ENCODE measurements at places on chromosomes 2 and 18.

- DNase-seq = no peak
Observed at GRCh38 chr2:85016446-85016845, 45.5 kb downstream of the KCMF1 start.

DNA sequence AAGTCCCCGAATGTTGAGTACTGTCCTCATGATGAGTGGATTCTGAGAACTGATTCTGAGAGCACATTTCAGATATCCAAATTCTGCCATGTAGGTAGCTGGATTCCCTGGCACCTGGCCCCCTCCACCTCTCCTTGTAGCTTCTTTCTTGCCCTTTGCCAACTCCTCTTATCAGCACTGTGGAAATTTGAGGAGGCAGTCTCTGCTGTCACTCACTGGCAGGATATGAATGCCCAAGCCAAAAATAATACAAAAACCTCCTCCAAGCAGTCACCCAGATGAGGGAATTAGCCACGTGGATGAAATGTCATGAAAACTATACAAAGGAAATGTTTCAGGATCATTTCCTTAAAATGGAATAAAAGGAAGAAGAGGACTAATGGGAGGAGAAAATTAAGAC is 276.8 kb downstream of the SETBP1 start:
- DNase-seq = no peak

DNA sequence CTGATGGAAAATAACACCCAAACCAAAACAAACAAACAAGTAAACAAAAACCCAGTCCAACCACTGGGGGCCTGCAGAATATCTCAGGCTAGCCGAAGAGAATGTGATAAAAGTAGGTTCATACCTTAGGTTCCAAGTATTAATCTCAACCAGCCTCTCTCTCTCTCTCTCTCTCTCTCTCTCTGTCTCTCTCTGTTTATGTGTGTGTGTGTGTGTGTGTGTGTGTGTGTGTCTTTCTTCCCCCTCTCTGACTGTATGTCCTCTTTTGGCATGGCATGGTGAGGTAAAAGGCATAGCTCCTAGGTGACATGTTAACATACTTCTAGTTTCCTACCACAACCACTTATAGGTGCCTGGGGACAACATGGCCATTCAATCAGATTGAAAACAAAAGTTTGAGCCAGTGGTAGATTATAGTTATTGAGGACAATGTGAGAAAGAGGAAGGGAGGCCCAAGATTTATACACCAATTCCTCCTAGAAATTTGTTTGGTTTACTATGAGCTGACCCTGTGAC is 93.0 kb downstream of the SETBP1 start:
- DNase-seq = no peak

DNA sequence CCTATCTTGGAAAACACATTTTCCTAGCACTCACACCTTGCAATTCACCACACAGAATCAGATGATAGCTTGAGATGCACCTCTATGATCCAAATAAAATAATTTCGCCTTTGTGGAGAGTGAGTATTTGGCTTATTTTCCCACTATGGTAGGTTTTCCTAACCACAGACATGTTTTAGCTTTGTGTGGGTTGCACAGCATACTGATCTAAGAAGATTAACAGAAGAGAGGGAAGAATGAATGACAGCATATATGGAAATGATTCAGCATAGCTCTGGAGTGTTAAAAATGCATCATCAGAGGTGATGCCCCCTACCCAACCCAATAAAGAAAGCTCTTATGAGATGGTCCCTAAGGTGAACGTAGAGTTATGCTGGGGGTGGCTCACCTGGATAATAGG is 72.5 kb downstream of the GCA start:
- DNase-seq = no peak

GRCh38 chr2:230575642-230576324 is 136.9 kb upstream of the CAB39 start:
- peak; percentile 46 for DNase-seq

GRCh38 chr2:204655101-204655500 is 109.8 kb downstream of the PARD3B start:
- DNase-seq = no peak

DNA sequence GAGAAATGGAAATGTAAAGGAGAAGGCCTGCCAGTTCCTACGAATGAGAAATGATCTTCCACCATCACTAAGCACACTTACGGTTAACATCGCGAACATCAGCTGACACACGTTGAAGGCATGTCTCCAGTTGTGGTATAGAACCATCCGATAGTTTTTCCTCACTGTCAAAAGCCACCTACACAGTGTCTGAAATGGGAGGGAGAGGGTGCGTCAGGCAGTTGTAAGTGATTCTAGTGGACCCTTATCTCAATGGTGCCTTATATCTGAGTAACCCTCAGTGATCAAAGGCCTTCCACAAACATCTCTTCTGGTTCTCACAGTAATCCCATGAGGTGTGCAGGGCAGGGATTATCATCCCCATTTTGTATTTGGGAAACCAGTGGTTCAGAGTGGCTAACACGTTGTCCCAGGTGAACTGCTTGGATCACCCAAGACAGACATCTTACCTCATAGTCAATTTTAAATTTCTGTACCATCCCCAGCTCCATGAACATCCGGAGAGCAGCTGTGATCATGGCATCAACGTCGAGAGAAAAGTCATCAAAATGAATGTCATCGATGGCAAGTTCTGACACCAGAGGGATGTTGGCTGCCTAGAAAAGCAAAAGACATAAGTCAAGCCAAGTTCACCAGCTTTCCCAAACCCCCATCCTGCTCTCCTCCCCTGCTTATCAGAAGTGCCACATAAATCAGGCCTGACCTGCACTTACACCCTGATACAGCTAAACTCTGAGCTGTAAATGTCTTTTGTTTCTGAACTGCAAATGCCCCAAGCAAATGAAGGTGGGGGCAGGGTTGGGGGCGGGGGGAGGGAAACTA is 335.2 kb downstream of the AGPS start:
- no peak for DNase-seq

DNA sequence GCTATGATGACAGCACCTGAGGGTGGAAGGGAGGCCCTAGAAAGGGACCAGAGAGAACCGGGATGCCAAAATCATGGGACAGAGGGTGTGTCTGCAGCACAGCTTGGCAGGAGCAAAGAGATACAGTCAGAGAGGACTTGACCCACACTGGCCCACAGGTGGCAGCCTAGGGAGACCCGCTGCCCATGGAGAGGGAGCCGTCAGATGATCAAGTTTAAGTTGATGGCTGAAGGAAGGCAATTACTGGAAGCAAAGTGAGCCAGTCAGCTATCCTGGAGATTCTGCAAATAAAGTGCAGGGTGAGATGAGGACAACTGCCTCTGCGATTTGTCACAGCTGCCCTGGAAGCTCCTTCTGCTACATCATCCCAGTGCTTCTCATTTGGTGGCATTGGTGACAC is 74.0 kb downstream of the CMPK2 start:
- no peak for DNase-seq

- DNase-seq = no peak
Observed at GRCh38 chr2:177771191-177771590, 301.4 kb downstream of the PDE11A start.

- no peak for DNase-seq
Observed at GRCh38 chr2:112656679-112657078, 10.9 kb downstream of the SLC20A1 start.

DNA sequence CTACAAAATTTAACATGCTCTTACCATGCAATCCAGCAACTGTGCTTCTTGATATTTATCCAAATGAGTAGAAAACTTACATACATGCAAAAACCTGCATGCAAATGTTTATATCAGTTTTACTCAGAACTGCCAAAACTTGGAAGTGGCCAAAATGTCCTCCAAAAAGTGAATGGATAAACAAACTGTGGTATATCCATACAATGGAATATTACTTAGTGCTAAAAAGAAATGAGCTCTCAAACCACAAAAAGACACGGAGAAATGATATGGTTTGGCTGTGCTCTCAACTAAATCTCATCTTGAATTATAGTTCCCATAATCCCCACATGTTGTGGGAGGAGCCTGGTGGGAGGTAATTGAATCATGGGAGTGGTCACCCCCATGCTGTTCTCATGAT is 267.2 kb downstream of the ZEB2 start:
- no peak for DNase-seq

GRCh38 chr2:67213270-67213670 is 183.9 kb upstream of the ETAA1 start:
- DNase-seq = no peak

GRCh38 chr18:10194592-10194991 is 259.8 kb upstream of the APCDD1 start:
- no peak for DNase-seq

GRCh38 chr2:157466764-157467163 is 22.9 kb upstream of the CYTIP start:
- DNase-seq = no peak

GRCh38 chr2:66344087-66344663 is 90.8 kb upstream of the MEIS1 start:
- no peak for DNase-seq

- no peak for DNase-seq
Observed at GRCh38 chr2:103293067-103293741, 531.4 kb downstream of the TMEM182 start.

DNA sequence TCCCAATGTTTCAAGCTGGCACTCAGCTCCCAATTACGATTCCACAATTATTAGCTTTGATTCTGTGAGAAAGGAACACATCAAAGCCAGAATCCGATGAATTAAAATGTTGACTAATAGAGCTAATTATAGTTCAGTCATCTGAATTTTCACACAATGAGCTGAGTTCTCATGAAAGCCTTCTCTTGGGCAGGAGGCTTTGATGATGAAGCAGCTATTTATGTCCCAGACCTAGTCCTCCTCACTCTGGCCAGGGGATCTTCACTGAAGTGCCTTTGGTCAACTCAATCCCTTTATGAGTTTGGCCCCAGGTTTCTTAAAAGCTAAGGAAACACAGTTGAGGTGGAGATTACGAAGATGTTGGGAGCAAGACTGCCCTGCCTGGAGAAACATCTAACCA is 74.7 kb upstream of the PPM1B start:
- no peak for DNase-seq

DNA sequence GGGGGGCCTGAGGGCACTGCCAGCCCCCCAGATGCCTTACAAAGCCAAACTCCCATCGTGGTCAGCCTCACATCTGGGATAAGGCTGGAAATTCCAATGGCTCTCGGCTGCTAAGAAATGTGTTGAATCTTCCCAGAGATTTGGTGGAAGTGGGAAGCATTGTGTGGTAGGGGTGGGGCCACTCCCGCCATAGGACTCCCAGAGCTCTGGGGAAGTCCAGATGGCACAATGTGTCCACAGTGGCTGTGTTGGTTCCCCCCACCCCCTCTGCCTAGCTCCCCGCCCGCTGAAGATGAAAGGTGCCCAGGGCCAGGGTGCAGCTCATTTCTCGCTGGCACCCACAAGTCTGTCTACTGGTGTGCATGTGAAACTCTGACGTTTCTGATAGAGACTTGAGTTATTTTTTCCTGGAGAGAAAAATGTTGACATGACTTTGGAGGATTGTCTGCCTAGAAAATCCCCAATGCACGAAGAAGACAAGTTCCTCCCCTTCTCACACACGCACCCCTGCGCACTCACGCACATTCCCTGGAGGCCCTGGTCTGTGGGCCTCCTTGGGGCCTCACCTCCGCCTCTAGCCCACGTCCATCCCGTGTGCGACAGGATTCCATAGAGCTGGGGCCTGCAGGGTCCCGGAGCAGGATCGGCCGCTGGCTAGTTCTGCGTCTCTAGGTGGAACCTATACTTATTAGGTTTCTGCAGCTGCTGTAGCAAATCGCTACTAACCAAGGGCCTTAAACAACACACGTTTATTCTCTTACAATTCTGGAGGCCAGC is 199.1 kb downstream of the ZFP36L2 start:
- no peak for DNase-seq

DNA sequence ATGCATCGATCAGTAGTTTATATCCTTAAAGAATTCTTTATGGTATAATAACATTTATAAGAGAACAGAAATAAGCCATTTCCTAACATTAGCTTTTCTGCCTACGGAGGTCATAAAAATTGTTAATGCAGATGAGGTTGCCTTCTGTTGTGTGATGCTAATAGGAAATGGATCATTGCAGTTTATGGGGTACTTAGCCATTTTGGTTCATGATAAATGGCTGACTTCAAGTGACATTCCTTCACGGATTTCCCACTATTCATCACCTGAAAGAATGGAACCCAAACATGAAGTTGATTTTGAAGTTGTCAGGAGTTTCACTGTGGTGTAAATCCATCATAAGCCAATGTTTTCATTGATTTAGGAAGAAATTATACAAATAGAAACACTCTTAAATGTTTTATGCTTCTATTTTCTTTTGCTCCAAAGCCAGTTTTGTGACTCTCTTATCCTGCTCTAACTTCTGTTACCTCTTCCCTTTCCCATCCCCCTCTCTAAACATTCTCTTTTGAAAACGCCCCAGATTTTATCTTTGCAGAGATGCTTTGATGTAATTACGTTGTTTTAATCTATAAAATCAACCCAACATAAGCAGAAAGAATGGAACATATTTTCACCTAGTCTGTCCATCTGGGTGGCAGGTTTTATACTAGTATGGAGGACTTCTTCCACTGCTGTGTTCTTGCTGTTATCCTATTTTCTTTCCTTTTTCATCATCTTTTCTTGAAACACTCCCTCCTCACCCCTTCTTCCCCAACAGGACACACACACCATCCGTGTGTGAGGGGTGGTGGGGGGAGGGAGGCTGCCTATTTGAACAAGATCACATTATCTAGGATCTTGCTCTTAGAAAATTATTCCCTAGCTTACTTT is 58.2 kb downstream of the GREB1L start:
- DNase-seq = no peak

GRCh38 chr2:152635635-152636298 is 81.5 kb downstream of the PRPF40A start:
- peak; percentile 49 for DNase-seq

- no peak for DNase-seq
Observed at GRCh38 chr18:2871111-2871720, 24.4 kb downstream of the EMILIN2 start.

DNA sequence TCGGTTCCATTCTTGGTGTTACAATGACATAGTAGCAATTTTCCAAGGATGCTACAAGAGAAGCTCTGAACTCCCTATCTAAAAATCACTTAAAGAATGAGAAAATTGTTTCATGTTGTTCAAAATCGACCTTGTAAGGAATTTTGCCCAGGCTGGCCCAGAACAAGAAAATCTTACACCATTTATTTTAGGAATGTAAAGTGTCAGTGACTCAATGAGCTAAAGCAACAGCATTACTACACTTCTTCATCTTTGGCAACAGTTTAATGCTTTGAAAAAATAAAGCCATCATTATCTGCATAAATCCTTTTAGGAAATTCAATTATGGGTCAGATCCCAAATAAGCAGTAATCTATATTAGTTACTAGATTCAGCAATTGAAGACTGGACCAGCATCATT is 38.6 kb downstream of the SLC25A12 start:
- DNase-seq = no peak

GRCh38 chr2:42171396-42171980 is 2.3 kb downstream of the EML4 start:
- DNase-seq = peak; percentile 28

DNA sequence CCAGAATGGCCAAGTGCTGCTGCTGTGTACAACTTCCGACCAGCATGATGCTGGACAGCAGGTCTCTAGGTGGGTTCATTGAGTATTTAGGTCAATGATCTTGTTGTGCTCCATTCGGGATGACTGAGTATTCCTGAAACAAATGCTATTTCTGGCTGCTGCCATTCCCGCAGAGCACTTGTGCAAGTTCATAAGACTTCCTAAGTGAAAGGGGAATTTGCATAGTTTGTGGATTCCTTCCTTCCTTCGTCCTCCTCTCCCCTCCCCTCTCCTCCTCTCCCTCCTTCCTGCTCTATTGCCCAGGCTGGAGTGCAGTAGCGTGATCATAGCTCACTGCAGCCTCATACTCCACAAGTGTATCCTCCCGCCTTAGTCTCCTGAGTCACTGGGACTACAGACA is 40.4 kb downstream of the LDLRAD4 start:
- no peak for DNase-seq

All from CD4-positive, alpha-beta T cell treated with Interleukin-6 at 100 ng/mL for 8 hours (primary cell).